ENCODE measurements at places on chromosomes 6 and 20.

DNA sequence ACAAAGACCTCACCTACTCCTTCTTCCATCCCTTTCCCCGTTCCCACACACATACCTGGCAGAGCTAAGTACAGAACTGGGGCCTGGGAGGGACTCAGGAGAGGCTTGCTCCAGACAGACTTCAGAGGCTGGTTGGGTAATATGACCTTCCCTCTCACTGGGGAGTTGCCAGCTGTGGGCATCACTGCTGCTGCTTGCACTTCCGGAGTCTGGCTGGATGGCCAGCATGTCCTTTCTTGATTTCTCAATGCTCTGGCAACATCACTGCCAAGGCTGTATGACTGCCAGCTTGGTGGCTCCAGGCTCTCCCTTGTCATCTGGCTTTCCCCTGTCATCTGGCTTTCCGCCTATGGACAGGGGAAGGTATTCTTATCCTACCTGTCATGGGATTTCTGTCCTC lies 47.8 kb downstream of the CDH22 start:
- no peak for DNase-seq

- peak; percentile 86 for DNase-seq
Measured at GRCh38 chr6:118709859-118710350, 58.5 kb upstream of the CEP85L start.

DNA sequence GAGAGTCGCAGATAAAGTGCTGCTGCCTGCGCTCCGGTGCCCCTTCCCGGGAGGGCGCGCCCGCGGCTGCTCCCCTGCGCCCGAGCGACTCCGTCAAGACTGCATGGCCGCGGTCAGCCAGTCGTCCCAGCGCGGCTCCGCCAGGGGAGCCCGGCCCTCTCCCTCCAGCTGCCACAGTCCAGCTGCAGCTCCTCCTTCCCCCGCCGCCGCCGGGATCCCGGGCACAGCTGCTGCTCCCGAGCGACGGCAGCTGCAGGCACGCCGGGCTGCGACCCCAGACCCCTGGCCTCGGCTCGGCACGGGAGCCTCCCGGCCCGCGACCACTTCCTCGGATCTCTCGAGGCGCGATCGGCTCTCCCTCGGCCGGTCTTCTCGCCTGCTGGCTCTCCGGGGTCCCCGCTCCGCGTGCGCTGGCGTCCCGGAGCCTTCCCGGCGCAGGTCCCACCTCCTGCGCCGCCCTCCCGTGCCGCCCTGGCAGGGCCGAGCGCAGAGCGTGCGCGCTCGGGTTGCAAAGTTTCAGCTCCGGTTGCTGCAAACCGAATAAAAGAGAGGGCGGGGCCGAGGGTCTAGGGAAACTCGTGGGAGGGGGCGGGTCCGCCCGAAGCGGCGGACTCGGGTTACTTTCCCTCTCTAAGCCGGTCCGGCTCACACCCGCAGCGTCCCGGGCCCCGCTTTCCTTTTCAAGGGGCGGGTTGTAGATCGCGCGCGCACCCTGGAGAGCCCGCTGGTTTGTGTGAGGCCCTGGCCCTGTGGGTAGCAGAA lies at the start of gene CNKSR3:
CNKSR3 (minus strand) TSS at position 542 of the 762 bp plus-strand sequence. CDS start 571 bp downstream, outside the sequence.
- peak; percentile 30 for DNase-seq

DNA sequence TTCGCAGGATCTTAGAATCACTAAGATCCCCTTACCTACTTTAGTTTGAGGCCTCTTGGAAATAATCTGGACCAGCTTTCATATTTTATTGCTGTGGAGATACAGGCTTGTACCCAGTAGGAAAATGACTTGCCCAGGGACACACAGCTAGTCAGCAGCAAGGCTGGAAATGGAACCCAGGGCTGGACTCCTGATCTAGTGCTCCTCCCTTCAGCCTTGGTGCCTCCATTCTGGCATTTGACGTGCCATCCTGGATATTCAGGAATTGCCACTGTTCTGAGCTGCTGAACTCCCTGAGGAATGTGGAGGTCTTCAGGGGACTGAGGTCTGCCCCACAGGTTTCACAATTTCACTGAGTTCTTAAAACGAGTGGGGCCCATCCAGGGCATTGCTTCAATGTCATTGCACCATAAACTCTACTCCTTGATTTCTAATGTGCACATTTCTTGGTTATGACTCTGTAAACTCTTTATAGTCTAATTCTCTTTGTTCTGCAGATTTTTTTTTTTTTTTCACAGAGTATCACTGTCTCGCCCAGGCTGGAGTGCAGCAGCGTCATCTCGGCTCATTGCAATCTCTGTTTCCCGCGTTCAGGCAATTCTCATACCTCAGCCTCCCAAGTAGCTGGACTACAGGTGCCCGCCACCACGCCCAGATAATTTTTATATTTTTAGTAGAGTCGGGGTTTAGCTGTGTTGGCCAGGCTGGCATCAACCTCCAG lies 26.7 kb upstream of the CDKN1A start:
- no peak for DNase-seq
